ENCODE measurements at places on chromosomes 12 and 14. TPM values are rescaled to one million over a fixed set of nuclear protein-coding genes. Genes with fewer than 3 reads are reported as not detected.

The DIO2 gene
- polyA plus RNA-seq = 0.32 TPM

The KRR1 gene
- 4.3 TPM for polyA plus RNA-seq

The SERPINA9 gene
- not detected for polyA plus RNA-seq

The RTN1 gene
- 0.11 TPM for polyA plus RNA-seq

The B3GNT4 gene
- 0.11 TPM for polyA plus RNA-seq

The DACT1 gene
- polyA plus RNA-seq = 0.21 TPM

The SLC10A1 gene
- not detected for polyA plus RNA-seq

The CCND2 gene
- polyA plus RNA-seq = 0.96 TPM

The SLC5A8 gene
- polyA plus RNA-seq = not detected

The TMEM132D gene
- not detected for polyA plus RNA-seq

The ADGRD1 gene
- 0.07 TPM for polyA plus RNA-seq

DNA sequence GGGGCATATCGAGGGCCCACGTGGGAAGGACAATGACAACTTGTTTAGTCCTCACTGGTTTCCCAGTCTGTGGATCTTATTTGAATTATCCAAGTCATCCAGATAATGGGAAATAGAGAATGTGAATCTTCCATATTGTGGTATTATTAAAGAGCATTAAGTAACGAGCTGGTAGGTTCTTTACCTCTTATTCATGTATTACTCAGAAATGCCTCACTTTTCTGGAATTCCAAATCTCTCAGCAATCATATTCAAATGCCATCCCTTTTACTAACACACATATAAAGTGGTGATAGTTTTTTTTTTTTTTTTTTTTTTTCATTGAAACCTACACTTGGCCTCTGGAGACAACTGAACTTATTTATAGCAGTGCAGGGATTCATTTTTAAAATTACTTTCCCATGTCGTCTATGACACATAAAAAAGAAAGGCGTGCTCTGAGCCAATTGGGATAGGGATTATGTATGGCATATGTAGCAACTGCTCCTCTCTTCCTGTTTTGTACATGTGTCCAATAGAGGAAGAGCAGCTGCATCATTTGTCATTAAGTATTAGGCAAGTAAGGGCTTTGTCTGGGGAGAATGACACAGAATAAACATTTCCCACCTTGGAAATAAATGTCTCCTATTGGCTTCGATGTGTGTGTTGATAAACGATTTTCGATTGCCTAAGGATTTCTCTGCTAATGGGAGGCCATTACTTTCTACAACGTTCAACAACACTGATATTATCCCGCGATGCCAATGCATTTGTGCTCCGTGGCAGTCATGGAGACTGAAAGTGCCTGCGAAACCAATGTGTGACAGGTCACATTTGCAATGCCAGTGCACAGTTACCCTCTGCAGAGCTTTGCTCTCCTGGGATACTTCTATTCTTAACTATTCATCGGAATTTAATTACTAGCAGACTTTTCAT lies 78.6 kb upstream of the IFNG-AS1 start:
- no peak for DNase-seq

GRCh38 chr14:75126679-75127473 lies at the start of gene NEK9:
Gene NEK9 (minus strand): TSS chr14:75127048. CDS start chr14:75126921, 127 bp downstream.
- DNase-seq = peak; percentile 89

DNA sequence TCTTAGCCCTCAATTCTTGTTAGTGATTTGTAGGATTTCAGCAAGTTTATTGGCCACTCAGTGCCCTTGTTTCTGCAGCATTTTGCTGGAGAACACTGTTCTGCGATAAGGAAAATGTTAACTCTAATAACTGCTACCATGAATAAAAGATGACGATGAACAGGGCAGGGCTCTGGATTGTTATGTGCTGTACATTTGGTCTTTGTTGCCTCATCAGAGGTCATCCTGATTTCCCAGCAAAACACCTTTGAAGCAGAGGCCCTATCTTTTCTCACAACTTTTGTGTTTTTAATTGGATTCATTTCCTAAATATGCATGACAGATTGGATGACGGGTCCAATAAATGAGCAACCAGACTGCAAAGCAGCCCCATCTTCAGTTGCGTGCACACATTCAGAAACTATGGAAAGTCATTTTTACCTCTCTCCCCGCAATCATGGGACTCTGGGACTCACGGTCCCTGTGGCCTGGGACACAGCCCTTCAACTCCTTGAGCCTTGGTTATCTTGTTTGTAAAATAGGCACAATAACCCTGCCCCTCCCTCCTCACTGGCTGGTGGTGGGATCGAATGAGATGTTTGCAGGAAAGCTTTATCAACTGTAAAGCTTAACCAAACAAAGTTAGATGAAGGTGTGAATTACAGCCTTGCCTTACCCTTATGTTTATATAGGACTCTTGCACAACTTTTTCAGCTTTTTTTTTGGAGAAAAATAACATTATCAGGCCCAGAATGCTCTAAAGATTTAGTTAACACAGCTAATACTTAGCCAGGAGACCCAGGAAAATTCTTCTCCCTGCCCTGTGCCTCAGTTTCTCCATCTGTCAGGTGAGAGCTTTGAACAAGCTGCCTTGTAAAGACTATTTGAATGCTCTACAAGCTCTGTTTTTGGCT lies 45.4 kb downstream of the RPH3A start:
- peak; percentile 30 for DNase-seq

- no peak for DNase-seq
Measured at GRCh38 chr12:47223031-47223847, 143.5 kb upstream of the AMIGO2 start.

- DNase-seq = no peak
Measured at GRCh38 chr14:86799244-86799647, 1193.7 kb downstream of the GALC start.

- DNase-seq = no peak
Measured at GRCh38 chr14:66507181-66507721, 696 bp upstream of the GPHN start.

DNA sequence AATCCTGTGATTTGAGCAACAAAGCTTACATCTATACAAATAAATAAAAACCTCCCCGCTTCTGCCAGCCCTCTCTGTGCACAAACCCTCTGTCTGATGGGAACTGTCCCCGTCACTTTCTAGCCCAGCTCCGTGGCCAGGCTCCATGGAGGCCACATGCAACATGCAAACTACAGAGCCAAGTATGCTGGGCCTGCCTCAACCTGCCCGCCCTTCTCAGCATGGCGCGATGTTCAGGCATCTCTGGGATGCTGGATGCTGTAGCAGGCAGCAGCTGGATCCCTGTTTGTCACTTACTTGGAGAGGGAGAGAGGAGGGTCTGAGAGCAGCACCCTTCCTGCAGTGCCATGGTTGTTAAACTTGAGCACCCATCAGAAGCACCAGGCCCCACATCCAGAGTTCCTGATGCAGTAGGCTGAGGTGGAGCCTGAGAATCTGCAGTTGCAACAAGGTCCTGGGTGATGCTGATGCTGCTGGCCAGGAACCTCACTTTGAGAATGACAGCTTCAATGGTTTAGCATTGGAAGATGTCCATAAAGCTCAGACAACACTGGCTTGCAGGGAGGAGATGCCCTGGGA lies 32.4 kb downstream of the CLMN start:
- no peak for DNase-seq

DNA sequence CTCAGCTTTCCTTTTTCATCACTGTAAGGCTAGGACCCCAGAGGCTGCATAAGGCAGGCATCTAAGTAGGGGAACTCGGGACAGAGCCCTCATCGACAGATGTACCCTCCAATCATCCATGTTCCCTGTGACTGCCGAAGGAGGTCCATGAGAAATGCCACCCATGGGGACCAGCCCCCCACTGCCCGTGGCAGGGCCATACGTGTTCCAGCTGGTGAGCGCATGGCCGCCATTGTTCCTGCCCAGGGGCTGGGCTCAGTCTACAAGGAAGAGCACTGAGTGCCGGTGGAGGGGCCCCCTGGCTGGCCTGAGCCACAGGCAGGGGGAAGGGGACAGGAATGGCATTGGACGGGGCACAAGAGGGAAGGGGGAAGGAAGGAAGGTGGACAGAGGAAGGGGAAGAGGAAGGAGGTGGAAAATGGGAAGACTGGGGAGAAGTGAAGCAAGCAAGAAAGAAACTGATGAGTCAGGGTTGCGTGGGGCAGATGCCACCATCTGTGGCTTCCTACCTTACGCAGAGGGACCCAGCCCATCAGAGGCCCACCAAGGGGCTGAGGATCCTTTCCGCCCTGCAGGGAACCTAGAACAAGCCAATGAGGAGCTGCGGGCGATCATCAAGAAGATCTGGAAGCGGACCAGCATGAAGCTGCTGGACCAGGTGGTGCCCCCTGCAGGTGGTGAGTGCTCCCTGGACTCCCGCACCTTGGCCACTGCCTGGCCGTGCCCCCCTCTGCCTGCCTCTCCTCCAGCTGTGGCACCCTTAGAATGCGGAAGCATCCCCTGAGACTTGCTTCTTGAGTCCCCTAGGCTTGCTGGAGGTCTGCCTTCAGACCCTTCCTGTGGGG lies 120.6 kb upstream of the FKBP4 start:
- no peak for DNase-seq

DNA sequence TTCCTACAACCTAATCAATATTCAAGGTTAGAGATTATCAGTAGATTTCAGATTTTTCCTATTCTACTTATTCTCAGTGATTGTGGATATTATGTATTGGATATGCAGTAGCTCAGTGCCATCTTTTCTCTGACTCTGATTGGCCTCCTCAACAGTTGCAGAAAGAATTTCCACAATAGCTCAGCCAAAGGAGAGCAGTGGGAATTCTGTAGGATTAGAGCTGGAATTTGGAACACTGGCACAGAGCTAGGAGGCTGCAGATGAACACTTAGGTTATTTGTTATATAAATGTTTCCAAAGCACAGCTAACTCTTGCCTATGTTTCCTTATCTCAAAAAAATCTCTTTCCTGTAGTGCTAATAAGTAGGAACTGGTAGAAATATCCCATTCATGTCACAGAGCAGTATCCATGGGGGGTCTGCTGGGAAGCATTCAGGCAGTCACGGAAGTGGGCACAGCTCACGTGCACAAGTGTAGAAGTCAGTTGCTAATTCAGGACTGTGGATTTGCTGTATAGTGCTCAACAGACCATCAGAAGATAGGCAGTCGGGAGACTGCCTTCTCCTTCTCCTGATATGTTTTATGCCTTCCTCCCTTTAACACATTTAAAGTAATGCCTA lies 116.2 kb upstream of the TMEM260 start:
- DNase-seq = no peak

DNA sequence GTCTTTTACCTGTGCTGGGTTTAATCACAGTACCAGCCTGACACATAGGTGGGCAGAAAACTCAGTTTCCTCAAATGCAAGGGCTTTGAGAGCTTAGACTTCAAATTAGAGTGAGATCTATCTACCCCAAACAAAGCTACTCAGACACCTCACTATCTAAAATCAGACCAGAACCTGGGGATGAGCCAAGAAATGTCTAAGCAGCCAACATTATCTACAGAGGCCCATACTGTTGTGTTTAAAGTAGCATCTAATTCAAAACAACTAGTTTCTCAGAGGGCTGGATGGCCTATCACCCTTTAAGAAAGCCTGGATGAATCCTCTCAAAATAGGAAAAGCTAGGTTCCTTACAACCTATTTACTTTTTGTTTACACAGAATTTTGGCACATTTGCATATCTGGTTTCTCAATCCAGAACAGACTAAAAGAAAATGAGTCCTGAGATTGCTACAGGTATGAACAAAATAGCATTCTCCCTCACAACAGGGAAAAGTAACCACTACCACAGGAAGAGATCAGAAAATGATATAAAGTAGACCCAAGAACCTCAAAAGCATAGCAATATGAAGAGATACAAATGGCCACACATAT lies 142.4 kb downstream of the ZFP36L1 start:
- DNase-seq = no peak

DNA sequence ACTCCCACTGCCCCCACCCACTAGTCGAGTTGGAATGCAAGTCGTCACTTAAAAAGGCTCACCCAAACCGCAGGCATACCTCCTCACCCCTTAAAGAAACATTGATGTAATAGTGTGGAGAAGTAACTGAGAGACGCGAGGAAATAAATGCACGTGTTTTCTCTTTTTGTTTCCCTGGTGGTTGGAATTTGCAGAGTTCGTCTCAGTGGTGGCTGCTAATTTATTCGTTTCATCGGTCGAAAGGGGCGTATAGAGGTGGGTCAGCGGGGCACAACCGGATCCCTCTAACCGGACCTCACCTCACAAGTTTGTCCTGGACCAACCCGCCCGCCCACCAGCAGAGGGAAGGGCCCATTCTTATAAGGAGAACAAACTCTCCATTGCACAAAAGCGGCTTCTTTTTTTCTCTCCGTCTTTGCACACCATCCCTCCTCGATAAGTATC lies 5.0 kb upstream of the NPAS3 start:
- no peak for DNase-seq

DNA sequence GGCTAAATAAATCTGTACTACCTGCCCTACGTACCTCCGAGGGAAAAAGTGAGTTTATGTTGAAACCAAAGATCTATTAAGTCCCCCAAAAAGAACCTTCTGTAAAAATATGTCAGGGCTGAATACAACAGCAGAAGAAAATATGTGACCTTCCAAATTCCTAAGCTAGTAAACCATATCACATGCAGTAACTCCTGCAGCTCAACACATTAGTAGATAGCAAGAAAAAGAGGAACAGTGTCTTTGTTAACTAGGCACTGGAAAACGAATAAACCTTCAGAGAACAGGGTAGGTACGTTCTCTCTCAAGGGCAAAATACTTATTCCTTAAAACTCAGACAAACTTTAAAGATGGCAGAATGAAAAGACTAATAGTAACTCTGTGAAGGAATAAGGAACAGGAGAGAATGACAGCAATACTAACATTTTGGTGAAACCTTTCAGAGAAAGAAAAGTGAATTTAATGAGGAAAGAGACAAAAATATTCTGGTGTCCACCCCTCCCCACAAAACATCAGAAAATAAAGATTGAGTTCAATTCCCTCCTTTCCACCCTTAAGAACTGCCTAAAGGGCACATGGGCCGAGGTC lies 18.0 kb downstream of the CBX5 start:
- no peak for DNase-seq

- no peak for DNase-seq
Measured at GRCh38 chr14:69610874-69611171, 573 bp upstream of the SUSD6 start.

DNA sequence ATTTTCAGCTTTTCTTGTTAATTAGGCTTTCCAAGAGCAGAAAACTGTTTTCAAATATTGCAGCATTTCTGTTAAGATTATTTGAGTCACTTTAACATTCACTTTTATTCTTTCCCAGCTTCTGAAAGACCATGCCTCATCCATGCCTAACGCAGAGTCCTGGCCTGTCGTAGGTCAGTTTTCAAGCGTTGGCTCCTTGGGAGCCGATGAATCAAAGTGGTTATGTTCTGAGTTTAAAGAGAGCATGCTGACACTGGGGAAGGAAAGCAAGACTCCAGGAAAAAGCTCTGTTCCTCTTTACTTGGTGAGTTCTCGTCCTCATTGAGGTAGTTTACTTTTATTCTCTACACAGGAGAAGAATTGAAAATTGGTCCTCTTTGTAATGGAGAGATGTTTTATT lies 33.1 kb downstream of the TDP1 start:
- DNase-seq = no peak

GRCh38 chr12:59444932-59445331 lies 150.9 kb upstream of the SLC16A7 start:
- peak; percentile 4 for DNase-seq

DNA sequence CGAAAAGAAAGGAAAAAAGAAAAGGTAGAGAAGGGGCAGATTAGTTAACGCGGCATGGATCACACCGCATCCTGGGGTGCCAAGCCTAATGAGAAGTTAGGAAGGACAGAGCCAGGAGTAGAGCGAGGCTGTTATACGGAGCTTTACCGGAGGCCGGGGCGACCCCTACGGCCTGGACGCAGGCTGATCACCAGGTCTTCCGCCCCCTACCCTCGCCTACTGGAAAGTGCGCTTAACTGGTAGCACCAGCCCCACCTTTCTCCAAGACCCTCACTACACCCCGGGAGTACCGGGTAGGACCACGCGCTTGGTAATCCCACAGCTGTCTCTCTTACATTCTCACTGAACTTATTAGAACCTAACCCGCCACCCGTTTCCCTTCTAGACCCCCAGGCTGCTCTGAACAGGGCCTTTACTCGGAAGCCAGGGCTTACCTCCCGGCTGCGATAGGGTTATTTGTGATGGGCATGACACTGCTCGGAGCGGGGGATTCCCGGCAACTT lies 33.8 kb downstream of the WBP11 start:
- no peak for DNase-seq

Data from endothelial cell of umbilical vein (primary cell).